Cortex of kidney (tissue), 1 donor: ENCODE measurements at places on chromosomes 13 and 19.

- DNase-seq, result no peak
Observed at GRCh38 chr13:99246100-99246499, 12.1 kb downstream of the GPR18 start.

DNA sequence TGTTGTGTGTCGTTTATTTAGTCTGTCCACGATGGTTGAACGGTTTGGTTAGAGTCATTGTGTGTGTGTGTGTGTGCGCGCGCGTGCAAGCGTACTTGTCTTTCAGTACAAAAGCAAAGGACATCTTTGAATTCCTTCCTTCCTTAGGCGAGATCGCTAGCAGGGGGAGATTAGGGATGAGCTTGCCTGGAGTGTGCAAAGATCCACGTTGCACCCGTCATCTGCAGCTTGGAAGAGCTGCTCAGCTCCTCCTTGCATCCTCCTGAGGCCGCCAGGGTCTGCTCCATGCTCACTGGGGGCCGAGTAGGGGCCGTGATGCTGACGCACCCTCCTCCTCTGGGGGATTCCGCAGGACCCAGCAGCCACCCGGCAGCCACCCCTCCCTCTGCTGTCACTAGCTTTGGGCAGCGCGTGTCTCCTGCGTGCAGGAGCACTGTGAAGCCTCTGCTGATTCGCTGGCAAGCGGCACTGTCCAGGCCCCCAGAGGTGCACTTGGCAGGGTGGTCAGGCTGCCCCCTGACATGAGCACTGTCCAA, 137.3 kb downstream of the KDM4B start:
- no peak for DNase-seq

GRCh38 chr19:47047272-47047762, 1.1 kb downstream of the TMEM160 start:
- no peak for DNase-seq

DNA sequence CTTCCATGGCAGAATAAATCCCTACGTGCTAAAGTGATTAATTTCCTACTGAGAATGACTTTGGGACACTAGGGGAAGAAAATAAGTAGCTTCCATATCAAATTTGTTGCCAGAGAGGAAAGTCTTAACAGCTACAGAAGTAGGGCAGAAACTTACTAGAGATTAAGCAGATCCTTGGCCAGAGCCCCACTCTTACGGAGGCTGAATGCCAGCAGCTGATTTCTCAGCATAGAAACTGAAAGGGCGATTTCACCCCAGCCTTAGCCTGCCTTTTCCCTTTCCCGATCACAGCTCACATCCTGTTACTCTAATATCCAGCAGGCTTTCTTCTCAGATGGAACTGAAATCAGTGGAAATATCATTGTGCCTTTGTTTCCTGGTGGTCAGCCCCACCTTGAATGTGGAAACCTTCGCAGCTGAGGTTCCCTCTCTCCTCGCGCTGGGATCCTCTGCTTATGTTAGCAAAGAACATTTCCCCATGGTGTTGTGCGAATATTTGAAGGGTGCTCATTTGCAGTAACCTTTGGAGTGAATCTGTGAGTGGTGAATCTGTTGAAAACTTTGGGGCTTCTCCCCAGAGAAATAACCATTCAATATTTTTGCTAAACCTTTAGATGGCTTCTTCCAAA, 8.4 kb downstream of the FAM124A start:
- no peak for DNase-seq

GRCh38 chr19:47848823-47849473, 10.1 kb upstream of the TPRX2 start:
- no peak for DNase-seq

DNA sequence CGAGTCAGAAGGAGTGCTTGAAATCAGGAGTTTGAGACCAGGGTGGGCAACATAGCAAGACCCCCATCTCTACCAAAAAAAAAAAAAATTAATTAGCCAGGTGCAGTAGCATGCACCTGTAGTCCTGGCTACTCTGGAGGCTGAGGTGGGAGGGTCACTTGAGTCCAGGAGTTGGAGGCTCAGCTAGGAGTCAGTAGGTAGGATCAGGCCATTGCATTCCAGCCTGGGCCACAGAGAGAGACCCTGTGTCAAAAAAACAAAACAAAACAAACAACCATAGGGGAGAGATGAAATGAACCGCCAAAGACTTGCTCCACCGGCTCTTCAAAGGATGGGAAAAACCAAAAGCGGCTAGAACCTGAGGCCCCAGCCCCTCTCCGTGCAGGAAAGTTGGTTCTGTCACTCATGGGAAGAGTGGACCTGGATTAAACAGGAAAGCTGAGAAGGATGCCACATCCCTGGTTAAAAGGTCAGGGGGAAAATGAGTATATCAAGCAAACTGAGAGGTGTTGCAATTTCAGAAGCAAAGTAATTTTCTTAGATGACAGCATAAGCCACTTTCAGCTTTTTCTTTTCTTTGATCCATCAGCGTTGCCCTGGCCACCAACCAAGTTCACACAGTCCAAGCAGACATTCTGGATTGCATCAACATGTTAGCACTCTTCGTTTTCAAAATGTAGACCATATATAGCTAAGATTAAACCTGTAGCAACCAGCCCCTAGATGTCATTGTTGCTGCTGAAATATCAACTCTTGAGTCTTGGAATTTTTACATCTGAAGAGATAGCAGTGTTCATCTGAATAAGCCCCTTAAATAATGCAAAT, 8.9 kb upstream of the ZNF507 start:
- no peak for DNase-seq

GRCh38 chr13:103168901-103169508, 102.8 kb upstream of the SLC10A2 start:
- DNase-seq, result no peak

- DNase-seq, result no peak
Observed at GRCh38 chr13:52947921-52948373, 80.7 kb upstream of the OLFM4 start.

- no peak for DNase-seq
Observed at GRCh38 chr13:48161530-48162179, 66.8 kb upstream of the MED4 start.

- DNase-seq, result no peak
Observed at GRCh38 chr13:40243982-40244381, 422.5 kb downstream of the FOXO1 start.

DNA sequence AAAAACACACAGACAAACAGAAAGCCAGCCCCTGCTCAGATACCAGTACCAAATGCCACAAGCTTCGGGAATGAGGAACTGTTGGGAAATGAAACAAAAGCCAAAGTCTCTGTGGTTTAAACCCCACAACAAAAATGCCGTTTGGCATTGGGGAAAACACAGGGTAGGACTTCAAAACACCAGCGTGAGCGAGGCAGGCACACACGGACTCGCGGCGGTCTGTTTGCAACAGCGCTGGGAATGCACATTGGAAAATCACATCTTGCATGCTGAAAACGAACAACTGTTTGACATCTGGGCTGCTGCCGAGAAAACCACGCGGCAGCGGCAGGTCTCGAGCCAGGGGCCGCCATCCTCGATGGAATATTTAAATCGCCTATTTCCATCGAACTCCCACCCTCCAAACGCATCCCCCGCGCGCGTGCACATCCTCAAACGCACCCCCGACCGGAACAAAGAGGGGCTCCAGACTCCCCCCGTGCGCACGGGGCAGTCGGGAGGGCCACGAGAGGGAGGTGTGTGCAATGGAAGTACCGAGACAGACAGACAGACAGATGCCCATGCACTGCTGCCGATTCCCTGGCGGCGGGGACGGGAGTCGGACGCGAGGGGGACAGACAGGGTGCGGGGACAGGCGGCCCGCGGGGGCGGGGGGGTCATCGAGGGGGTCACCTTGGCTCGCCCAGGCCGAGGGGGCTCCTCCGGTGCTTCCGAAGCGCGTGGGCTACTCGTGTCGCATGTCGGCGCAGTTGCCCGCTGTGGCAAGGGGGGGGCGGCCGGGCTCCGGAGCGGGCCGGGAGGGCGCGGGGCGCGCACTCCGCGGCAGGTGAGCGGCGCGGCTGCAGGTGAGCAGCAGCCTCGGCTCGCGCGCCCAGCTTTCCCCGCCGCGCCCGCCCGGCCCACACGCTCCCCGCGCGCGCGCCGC, at the start of gene GPR12:
Gene GPR12, minus strand, starts transcription at position 880 of the 925 bp plus-strand sequence. CDS start 959 bp downstream, outside the sequence.
- no peak for DNase-seq

DNA sequence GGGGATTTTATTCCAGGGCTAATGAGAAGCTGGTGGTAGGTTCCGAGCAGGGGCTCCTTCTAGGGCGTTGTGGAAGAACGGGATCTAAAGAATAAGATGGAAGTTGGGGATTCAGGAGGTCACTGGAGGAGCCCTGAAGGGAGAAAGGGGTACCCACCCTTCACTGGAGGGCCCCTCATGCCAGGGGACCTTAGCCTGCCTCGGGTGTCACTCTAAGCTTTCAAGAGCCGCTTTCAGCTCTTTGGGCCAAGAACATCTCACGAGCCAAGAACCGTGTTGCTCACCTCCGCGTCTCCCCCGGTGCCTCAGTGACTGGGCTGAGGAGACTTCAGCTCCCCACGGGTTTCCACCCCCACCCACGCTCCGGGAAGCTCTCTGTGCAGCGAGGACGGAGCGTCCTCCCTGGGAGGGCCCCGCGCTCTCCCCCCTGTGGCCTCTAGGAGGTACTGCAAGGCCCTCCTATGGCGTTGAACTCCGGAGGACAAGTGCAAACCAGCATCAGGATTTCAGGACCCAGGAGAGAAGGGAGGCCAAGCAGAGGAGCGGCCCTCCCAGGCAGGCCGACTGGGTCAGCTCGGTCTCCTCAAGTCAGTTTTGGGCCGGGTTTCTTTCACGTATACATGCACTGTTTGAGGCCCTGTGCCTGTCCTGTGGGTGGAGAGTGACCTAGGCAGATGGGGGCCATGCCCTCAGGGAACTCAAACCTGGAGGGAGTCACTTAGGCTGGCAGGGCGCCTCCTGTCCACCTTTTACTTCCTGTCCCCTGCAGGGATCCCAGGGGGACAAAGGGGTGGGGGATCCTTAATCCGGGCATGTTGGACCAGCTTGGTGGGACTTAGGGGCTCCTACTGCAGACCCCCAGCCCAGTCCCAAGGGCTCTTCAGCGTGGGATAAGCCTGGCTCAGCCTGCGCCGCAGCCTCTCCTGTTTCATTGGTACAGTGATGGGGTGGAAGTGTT, 5.1 kb upstream of the KRTDAP start:
- no peak for DNase-seq

GRCh38 chr19:1584500-1585242, 8.0 kb downstream of the MBD3 start:
- no peak for DNase-seq

GRCh38 chr19:14393329-14393728, 12.1 kb downstream of the ADGRE5 start:
- no peak for DNase-seq

DNA sequence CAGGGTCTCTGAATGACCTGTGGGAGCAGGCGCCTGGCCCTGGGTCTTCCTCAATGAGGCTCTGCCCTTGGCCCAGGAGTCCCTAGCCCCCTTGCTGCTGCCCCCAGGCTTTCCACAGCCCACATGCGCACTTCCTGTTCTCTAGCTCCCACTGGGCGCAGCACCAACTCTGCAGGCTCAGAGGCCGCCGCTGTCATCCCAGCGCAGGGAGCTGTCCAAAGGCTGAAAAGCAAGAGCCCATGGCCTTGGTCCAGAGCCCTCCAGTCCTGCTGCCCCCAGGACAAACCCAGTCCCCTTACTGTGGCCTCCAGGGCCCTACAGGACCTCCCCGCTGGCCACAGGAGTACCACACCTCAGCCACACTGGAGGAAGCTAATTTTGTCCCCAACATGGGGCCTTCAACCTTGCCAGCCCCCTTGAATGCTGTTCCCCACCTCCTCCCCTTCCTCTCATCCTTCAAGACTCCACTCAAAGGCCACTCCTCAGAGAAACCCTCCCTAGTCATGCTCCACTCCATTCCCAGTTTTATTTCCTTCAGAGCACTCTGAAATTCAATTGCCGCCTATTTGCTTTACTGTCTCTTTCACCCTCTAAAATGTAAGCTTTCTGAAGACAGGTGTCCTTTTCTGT, 8.0 kb upstream of the POU2F2 start:
- DNase-seq, result no peak

GRCh38 chr19:47188507-47189033, 42.4 kb downstream of the BBC3 start:
- no peak for DNase-seq

GRCh38 chr19:50198431-50199258, 4.8 kb upstream of the MYH14 start:
- DNase-seq, result no peak

GRCh38 chr19:19530889-19531288, 2.2 kb downstream of the YJEFN3 start:
- DNase-seq, result no peak

DNA sequence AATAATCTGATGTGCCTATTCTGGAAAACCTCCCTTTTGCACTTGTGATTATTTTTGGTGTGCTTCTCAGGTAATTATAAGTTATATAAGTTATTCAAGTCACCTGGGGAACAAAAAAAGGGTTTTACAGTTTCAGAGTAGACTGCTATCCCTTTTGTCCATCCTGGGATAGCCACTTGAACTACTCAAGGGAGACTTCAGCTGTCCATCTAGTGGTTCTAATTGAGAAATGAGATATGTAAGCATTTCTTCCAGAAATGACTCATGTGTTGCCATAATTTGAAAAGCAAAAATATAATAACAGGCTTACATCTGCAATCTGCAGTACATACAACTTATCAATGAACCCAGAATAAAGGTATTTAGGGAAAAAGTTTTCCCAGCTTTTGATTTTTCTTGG, 20.4 kb downstream of the UBL3 start:
- no peak for DNase-seq

DNA sequence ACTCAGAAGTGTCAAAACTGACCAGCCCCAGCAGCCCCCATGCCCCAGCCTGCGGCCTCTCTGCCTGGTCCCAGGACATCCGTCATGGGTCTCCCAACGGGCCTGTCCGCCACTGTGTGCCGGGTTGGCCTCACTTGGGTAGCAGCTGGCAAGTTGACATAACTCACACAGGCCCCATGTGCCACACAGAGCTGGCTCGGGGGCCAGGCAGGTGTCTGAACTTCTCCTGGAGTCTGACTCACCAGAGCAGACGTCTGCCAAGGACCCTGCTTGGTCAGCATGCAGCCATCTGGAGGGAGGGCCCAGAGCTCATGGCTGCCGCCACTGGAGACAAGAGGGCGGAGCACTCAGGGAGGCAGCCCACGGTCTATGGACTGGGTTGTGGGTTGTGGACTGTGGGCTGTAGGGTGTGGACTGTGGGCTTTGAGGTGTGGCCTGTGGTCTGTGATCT, 32.0 kb upstream of the TMEM255B start:
- DNase-seq, result no peak

DNA sequence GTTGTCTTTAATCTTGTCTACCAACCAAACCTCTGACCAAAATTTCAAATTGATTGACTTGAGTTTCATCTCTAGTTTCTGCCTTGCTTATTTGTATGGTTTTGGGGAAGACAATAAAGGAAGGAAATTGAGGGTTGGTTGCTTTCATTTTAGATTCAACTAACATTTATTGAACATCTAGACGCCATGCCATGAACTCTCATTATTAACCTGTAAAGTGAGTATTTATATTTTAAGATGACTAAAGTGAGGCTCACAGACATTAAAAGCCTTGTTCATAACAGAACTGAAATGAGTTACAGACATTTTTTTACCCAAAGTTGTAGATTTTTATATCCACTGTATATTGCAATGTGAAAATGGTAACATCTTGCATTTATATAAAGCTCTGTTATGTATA, 239.3 kb downstream of the LMO7 start:
- DNase-seq, result no peak

- no peak for DNase-seq
Observed at GRCh38 chr19:5298471-5298901, 42.1 kb downstream of the PTPRS start.
